ENCODE measurements at places on chromosomes 2 and 18. TPM values are rescaled to one million over a fixed set of nuclear protein-coding genes. Genes with fewer than 3 reads are reported as not detected.
A peak's percentile ranks its signal among the peaks of the same experiment; 100 is the strongest.

Gene NEB
- total RNA-seq = 0.98 TPM

GRCh38 chr2:155980941-155981560 lies 351.5 kb downstream of the NR4A2 start:
- no peaks in the 10 kb centered on the region for H3K36me3 ChIP-seq
- no peak overlapping the region for H3K4me3 ChIP-seq
- DNase-seq = no peak
- H3K4me1 ChIP-seq = no peaks in the 10 kb centered on the region

GRCh38 chr2:68774569-68775271 lies 40.1 kb downstream of the ARHGAP25 start:
- no peak overlapping the region for H3K4me3 ChIP-seq
- no peaks in the 10 kb centered on the region for H3K36me3 ChIP-seq
- H3K4me1 ChIP-seq = no peaks in the 10 kb centered on the region
- H3K27ac ChIP-seq = no peak overlapping the region
- DNase-seq = no peak
- no peaks in the 10 kb centered on the region for H3K27me3 ChIP-seq

DNA sequence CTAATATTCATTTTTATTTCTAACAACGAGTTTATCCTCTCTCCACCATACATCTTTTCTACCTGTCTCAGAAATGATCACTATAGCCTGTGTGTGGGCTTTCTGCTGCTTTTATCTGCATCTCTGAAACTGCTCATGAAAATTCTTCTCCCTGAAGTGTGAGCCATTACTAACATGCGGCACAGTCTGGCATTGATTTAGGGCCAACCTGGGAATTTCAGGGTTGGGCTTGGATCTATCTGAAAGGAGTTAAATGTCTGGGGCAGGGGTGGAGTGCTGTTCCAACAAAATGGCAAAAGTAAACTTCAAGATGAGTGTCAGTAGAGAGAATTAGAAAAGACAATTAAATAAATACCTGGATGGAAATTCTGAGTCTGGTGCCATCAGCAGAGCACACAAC lies 198.2 kb upstream of the OSR1 start:
- no peaks in the 10 kb centered on the region for H3K36me3 ChIP-seq
- no peak for DNase-seq
- H3K27me3 ChIP-seq = no peaks in the 10 kb centered on the region
- no peak overlapping the region for H3K27ac ChIP-seq
- no peaks in the 10 kb centered on the region for H3K4me1 ChIP-seq
- H3K4me3 ChIP-seq = no peak overlapping the region

- H3K4me1 ChIP-seq = peaks cover 8% of the 10 kb centered on the region
- peaks cover 4% of the 10 kb centered on the region for H3K36me3 ChIP-seq
- H3K4me3 ChIP-seq = peak overlapping the region; percentile 40
Observed at GRCh38 chr2:233209533-233210171, 41.8 kb upstream of the ATG16L1 start.

GRCh38 chr2:85564144-85564563 lies 2.9 kb upstream of the GGCX start:
- DNase-seq = no peak
- no peaks in the 10 kb centered on the region for H3K27me3 ChIP-seq
- no peak overlapping the region for H3K27ac ChIP-seq
- no peaks in the 10 kb centered on the region for H3K36me3 ChIP-seq
- H3K4me1 ChIP-seq = no peaks in the 10 kb centered on the region
- no peak overlapping the region for H3K4me3 ChIP-seq

- no peak overlapping the region for H3K27ac ChIP-seq
- H3K4me3 ChIP-seq = no peak overlapping the region
- DNase-seq = no peak
- no peaks in the 10 kb centered on the region for H3K36me3 ChIP-seq
- H3K4me1 ChIP-seq = no peaks in the 10 kb centered on the region
Observed at GRCh38 chr2:221034973-221035372, 537.1 kb downstream of the EPHA4 start.

Gene SALL3
- 52.4 TPM for total RNA-seq

GRCh38 chr2:240018071-240018750 lies 6.9 kb downstream of the NDUFA10 start:
- peaks cover 59% of the 10 kb centered on the region for H3K36me3 ChIP-seq
- no peak overlapping the region for H3K4me3 ChIP-seq
- H3K27me3 ChIP-seq = no peaks in the 10 kb centered on the region
- no peak for DNase-seq
- no peaks in the 10 kb centered on the region for H3K4me1 ChIP-seq
- no peak overlapping the region for H3K27ac ChIP-seq

Gene HOXD8
- not detected for total RNA-seq

DNA sequence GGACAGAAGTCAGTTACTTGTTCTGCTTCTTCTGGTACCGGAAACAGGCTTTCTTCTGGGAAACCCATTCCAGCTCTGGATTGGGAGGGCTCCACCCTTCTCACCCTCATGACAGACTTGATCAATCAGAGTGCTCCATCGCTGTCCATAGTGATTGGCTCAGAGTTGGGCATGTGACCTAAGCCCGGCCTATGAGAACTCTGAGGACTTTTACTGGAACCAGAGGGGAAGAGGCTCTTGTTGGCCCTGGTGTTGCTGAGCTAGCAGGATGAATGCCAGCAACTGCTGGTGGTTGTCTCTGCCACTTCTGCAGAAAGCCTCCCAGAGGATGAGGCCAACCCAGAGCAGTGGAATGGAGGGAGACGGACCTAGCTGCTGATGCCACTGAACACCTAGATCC lies 33.3 kb downstream of the TMEM37 start:
- DNase-seq = no peak
- H3K27me3 ChIP-seq = no peaks in the 10 kb centered on the region
- H3K36me3 ChIP-seq = no peaks in the 10 kb centered on the region
- H3K4me1 ChIP-seq = no peaks in the 10 kb centered on the region
- H3K4me3 ChIP-seq = no peak overlapping the region

Gene FSHR
- not detected for total RNA-seq

Gene BMP10
- total RNA-seq = not detected

Gene PARD3B
- 4.3 TPM for total RNA-seq

Gene RPL31
- total RNA-seq = 1,893 TPM

Gene LRRC30
- total RNA-seq = not detected

Gene GATA6
- total RNA-seq = not detected

Gene MRPL30
- 51.4 TPM for total RNA-seq

Gene TUBA4B
- not detected for total RNA-seq

GRCh38 chr2:16302431-16303272 lies 362.3 kb downstream of the MYCN start:
- no peak overlapping the region for H3K4me3 ChIP-seq
- DNase-seq = no peak
- peaks cover 2% of the 10 kb centered on the region for H3K36me3 ChIP-seq
- peaks cover 8% of the 10 kb centered on the region for H3K4me1 ChIP-seq

DNA sequence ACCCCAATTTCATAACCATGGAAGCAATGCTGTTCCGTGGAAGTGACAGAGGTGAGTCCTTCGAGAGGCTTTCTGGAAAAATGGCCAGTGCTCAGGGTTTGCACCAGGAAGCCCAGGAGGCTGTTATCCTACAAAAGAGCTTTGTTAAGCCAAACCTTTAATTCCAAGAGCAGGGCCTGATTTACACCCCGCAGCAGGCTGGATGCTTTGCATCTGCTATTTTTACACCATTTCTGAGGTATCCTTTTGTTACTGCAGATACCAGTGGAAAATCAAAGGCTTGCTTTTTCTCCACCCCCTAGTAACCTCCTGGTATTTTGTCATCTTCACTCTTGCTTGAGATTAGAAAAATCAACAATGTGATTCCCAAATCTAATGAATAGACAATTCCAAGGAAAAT lies 380.6 kb downstream of the SOX11 start:
- DNase-seq = no peak
- H3K27ac ChIP-seq = no peak overlapping the region
- no peak overlapping the region for H3K4me3 ChIP-seq
- H3K27me3 ChIP-seq = no peaks in the 10 kb centered on the region
- H3K4me1 ChIP-seq = peaks cover 11% of the 10 kb centered on the region

GRCh38 chr2:42638080-42638784 lies 69.8 kb downstream of the MTA3 start:
- no peak overlapping the region for H3K4me3 ChIP-seq
- H3K4me1 ChIP-seq = no peaks in the 10 kb centered on the region
- no peak overlapping the region for H3K27ac ChIP-seq
- H3K36me3 ChIP-seq = peaks cover 11% of the 10 kb centered on the region
- H3K27me3 ChIP-seq = no peaks in the 10 kb centered on the region

GRCh38 chr2:39629646-39630045 lies 36.1 kb upstream of the TMEM178A start:
- H3K27ac ChIP-seq = no peak overlapping the region
- H3K27me3 ChIP-seq = no peaks in the 10 kb centered on the region
- H3K4me3 ChIP-seq = no peak overlapping the region
- DNase-seq = no peak
- H3K36me3 ChIP-seq = peaks cover 3% of the 10 kb centered on the region

DNA sequence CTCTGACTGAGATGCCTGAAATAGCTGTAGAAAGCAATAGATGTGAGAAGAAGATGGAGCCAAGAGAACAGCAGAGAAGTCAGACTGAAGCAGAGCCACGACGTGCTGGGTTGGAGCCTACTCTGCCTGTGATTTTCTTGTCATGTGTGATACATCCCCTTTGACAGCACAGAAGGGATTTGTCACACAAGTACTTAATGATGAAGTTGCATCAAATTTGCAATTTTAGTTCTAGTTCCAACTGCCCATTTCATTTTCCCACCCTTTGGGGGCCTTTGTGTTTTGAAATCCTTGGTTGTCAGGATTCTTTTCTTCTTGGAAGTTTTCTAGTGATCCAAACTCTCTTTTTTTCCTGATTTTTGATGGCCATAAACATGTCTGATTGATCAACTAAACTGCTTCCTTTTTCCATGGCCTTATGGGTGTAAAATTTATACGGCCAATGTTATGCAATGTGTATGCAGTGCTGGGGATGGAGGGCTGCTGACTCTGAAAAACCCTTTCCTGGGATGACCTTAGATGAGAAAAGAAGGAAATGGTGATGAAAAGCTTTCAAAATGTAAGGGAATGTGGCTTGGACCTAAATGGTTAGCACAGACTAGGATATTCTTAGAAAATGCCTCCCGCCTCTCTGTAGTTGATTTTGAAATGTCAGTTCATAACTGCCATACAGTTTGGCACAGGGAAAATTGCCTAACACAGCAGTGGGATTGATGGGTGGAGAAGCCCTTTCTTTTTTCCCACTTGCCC lies 9.6 kb upstream of the B3GNT2 start:
- H3K27ac ChIP-seq = no peak overlapping the region
- H3K4me1 ChIP-seq = no peaks in the 10 kb centered on the region
- H3K27me3 ChIP-seq = no peaks in the 10 kb centered on the region
- H3K36me3 ChIP-seq = peaks cover 11% of the 10 kb centered on the region
- no peak for DNase-seq

- peak; percentile 65 for DNase-seq
- peak within 1 kb of the TSS; percentile 56 for H3K4me3 ChIP-seq
Observed at GRCh38 chr2:98346311-98347236, at the start of gene CNGA3. CNGA3 (plus strand) TSS chr2:98346456; CDS start chr2:98369976, 23,520 bp downstream.

GRCh38 chr2:159521272-159521671 lies 95.1 kb downstream of the BAZ2B start:
- H3K36me3 ChIP-seq = 0 out of 2 replicates have a peak, but pooled peaks cover 5% of the 10 kb centered on the region
- no peaks in the 10 kb centered on the region for H3K27me3 ChIP-seq
- DNase-seq = no peak

DNA sequence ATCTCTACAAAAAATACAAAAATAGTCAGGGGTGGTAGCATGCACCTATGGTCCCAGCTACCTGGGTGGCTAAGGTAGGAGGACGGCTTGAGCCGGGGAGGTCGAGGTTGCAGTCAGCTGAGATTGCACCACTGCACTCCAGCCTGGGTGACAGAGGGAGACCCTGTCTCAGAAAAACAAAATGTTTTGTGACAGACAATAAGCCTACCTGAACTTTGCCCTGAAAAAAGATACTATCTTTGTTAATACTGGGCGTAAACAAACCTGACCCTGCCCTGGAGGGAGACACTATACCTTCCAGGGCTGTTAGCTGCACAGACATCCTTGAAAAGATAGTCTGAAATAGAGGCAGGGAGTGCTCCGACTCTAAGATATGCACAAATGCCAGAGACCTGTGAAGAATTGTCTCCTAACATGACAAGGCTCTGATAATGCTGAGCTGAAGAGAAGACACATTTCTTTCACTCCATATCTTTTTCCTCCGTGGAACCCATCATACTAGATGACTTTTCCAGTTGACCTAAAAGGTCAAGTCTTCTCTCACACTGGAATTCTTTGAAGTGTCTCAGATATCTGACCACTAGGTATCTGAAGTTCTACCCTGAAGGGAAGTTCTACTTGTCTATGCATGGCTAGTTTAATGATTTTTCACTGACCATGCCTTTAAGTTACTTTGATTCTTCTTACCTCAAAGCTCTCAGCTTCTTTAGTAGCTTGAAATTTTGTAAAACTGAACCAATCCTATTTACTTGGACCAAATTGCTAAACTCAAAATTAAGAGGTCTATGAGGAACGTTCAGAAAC lies 20.9 kb upstream of the HK2 start:
- no peaks in the 10 kb centered on the region for H3K4me1 ChIP-seq
- no peaks in the 10 kb centered on the region for H3K27me3 ChIP-seq
- no peak for DNase-seq
- no peaks in the 10 kb centered on the region for H3K36me3 ChIP-seq
- H3K27ac ChIP-seq = no peak overlapping the region

DNA sequence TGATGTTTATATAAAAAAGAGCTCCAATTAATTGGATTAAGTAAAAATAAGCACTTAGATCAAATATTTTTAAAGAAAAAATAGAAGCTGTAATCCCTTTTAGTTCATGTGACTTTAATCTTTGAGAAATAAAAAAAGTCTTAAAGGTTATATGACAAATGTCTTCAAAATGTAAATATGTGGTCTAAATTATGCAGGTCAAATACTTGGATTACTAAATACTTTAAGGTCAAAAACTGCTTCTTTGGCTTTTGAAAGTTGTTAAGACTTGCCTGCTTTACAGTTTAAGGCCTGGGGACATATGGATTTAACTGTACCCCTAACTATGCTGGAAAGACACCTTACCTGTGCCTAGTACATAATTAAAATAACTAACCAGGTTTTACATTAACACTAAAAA lies 15.5 kb upstream of the PDK1 start:
- no peak overlapping the region for H3K4me3 ChIP-seq
- H3K4me1 ChIP-seq = 0 out of 2 replicates have a peak, but pooled peaks cover 3% of the 10 kb centered on the region
- no peak for DNase-seq
- H3K36me3 ChIP-seq = peaks cover 84% of the 10 kb centered on the region
- H3K27me3 ChIP-seq = no peaks in the 10 kb centered on the region

Gene LPIN1
- 4.4 TPM for total RNA-seq

Gene MRO
- total RNA-seq = 0.57 TPM

Gene TEKT4
- total RNA-seq = not detected

Gene EFR3B
- 7.2 TPM for total RNA-seq

DNA sequence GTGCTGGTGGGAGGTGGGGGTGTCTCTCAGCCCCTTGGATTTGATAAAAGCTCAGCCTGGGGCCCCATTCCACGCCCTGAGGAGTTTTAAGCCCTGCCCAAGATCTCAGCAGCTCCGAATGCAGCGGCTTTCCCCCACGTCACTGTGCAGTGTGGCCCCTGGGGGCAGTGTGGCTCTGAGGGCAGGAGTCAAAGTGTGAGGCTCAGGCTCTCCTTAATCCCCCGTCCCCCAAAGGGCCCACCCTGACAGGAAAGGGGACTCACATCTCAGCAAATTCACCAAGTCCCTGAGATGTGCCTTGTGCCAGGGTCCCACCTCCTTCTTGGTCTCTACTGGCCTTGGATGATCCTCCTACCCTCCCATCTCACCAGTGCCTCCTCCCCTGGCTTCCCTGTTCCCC lies 25.2 kb downstream of the NPPC start:
- no peaks in the 10 kb centered on the region for H3K4me1 ChIP-seq
- H3K27ac ChIP-seq = no peak overlapping the region
- H3K4me3 ChIP-seq = no peak overlapping the region

- no peaks in the 10 kb centered on the region for H3K27me3 ChIP-seq
- no peaks in the 10 kb centered on the region for H3K4me1 ChIP-seq
- no peak overlapping the region for H3K27ac ChIP-seq
- peaks cover 4% of the 10 kb centered on the region for H3K36me3 ChIP-seq
- H3K4me3 ChIP-seq = no peak overlapping the region
Observed at GRCh38 chr18:51721996-51722395, 524.5 kb upstream of the MEX3C start.
